Subcutaneous adipose tissue (tissue), 4 donors: ENCODE measurements at places on chromosomes 1 and 21. TPM values are rescaled to one million over a fixed set of nuclear protein-coding genes. Genes with fewer than 3 reads are reported as not detected.

The SERINC2 gene
- 4.5 TPM for total RNA-seq

The TNFSF4 gene
- 1.5 TPM for total RNA-seq

The ATXN7L2 gene
- total RNA-seq, result 2.4 TPM

The SIKE1 gene
- 32.8 TPM for total RNA-seq

The PLA2G2C gene
- not detected for total RNA-seq

The SYT11 gene
- total RNA-seq, result 5.7 TPM

The CHML gene
- total RNA-seq, result 12.4 TPM

The OR14K1 gene
- total RNA-seq, result not detected
